ENCODE measurements at places on chromosomes 3 and 15. TPM values are rescaled to one million over a fixed set of nuclear protein-coding genes. Genes with fewer than 3 reads are reported as not detected.

DNA sequence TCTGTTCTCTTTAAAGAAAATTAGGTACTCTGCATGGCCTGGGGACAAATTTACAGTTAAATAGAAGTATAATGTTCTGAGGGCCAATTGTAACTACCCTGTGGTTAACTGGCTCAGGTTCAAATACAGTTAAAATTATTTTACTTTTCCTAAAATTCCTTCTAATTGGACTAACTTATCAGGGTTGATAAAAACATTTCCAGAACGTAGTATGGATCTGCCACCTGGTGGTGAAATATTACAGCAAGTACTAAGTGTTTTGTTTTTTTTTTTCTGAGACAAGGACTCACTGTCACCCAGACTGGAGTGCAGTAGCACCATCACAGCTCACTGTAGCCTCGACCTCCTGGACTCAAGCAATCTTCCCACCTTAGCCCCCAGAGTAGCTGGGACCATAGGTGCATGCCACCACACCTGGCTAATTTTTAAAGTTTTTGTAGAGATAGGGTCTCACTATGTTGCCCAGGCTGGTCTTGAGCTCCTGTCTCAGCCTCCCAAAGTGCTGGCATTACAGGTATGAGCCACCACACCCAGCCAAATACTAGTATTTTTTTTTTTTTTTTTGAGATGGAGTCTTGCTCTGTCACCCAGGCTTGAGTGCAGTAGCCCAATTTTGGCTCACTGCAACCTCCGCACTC lies 29.2 kb downstream of the NEO1 start:
- peak; percentile 81 for DNase-seq

GRCh38 chr3:44076221-44076829 lies 165.4 kb upstream of the TOPAZ1 start:
- no peak for DNase-seq

DNA sequence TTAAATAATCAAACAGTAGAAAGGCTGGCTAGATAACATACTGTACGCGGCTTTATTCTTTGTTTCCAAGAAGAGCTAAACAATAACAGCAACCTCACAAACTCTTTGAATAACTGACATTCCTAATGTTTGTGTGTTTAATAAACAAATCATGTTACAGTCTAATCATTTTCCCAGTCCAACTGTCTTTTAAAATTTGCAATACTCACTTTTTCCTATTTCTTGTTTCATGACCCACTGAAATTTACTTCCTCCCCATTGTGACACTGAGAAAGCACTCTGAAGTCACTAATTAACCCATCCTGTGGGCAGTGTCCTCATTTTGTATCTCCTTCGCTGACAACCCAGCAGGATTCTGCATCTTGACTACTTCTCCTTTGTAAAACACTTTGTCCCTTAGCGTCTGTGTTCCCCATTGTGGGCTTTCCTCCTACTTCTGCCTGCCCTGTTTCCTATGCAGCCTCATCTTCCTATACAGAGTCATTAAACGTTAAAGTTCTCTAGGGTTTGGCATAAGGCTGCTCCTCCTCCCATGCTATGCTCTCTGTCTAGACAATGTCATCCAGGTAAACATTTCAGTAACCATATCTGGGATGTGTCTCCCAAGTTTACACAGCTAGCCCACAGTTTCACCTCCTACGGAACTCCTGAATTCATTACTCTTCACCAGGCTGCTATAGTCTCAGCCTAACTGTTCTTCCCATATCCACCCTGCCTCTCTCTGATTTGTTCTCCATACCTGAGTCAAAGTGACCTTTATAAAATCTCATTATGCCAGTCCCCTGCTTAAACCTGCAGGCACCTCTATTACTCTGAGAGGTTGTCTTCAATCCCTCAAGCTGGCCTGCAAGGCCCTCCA lies 148.9 kb downstream of the GREM1 start:
- DNase-seq, result no peak

GRCh38 chr15:25057574-25057973 lies 102.8 kb downstream of the SNRPN start:
- no peak for DNase-seq

GRCh38 chr3:107956991-107957900 lies 133.6 kb downstream of the CD47 start:
- peak; percentile 91 for DNase-seq

- peak; percentile 2 for DNase-seq
Measured at GRCh38 chr3:2041931-2042330, 56.7 kb upstream of the CNTN4 start.

DNA sequence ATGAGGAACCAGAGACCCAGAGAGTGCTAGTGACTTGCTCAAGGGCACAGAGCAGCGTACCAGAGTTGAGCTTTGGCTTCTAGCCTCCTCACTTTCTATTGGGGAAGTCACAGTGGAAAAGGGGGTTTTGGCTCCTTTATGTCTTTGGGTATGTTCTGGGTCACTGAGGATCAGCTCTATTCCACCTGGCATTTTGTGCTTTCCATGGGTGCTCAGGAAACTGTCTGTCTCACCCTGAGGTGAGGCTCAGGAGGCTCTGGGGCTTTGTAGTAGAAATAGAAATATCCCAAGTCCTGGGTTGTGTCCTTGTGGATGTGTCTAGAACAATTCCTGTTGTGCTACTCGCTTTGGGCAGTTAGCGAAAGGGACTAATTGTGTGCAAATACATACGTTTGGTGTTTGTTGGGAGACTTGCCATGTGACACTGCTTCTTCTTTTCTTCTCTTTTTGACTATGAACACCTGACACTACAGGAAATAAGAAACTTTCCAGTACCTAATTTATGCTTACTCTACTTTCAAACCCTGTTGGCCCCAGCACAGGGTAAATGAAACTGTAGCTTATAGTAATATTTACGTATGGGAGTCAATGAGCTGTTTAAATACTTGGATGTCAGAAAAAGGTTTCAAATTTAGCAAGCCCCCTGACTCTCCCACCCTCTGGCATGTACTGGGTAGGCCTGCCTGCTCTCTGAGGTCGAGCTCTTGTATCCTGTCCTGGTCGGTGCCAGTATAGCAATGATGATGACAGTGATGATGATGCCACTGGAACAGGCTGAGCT lies 35.6 kb downstream of the SMAD3 start:
- DNase-seq, result peak; percentile 62

- peak; percentile 10 for DNase-seq
Measured at GRCh38 chr3:17911986-17912760, 169.7 kb upstream of the TBC1D5 start.

DNA sequence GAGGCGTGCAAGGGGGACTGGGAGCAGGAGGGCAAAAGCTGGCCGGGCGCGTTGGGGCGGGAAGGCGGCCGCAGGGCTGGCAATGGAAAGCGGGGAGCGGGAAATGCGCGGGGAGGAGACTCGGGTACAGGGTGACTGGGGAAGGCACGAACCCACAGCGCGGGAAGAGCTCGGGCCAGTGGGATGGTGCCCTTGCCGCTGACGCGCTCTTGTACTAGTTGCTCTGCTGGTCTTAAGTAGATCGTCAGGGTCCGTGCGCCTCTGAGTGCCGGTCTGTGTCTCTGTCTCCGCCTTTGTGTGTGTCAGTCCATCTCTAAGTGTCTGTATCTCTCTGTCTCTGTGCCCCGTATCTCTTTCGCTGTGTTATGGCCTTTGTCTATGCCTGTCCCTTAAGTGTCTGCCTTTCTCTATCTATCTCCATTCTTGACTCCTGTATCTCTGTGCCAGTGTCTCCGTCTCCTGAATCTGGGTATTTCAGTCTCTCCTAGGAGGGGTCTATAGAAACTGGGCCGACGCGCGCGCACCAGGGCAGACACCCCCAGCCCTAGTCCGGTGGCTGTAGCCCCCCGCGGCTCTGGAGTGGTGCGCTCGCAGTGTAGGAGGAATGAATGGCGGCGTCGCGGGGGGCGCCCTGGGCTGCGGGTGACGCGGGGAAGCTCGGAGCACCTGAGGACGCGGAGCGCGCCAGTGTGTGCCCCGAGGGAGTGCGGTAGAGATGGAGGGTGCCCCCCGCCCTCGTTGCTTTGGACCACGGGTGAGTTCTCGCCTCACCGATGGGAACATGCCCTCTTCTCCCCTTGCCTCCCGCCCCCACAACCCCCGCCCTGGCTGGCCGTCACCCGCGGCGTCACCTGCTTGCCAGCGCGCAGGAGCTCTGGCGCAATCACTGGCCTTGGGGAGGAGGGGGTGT lies 756 bp upstream of the CAMK2N2 start:
- DNase-seq, result no peak

The FAM81A gene
- total RNA-seq, result 3.0 TPM

The AMT gene
- total RNA-seq, result 8.6 TPM

The NR1I2 gene
- not detected for total RNA-seq

The GPR160 gene
- total RNA-seq, result 1.3 TPM

The MOBP gene
- not detected for total RNA-seq

Data from tongue (tissue), 3 donors.